Right atrium auricular region (tissue), 2 donors: ENCODE measurements at places on chromosomes 16 and 17.

DNA sequence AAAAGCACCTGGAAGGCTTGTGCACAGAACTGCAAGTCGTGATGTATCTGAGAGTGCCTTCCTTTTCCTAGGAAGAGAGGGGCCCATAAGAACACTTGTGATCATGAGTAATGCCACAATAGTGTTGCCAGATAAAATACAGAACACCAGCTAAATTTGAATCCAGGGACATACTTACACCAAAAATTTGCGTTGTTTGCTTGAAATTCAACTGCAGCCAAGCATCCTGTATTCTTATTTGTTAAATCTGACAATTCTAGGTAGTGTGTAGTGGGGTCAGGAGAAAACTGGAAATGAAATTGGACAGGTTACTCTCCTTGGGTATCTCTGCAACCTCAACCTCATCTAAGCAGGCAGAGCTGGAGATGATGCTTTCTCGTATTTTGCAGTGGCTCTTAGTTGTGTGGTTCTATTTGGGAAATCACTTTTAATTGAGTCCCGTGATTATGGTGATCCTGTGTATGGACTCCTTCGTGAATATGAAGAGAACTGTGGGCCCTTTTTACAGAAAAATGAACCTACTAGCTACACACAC lies 12.0 kb downstream of the SLC35B1 start:
- DNase-seq, result no peak

DNA sequence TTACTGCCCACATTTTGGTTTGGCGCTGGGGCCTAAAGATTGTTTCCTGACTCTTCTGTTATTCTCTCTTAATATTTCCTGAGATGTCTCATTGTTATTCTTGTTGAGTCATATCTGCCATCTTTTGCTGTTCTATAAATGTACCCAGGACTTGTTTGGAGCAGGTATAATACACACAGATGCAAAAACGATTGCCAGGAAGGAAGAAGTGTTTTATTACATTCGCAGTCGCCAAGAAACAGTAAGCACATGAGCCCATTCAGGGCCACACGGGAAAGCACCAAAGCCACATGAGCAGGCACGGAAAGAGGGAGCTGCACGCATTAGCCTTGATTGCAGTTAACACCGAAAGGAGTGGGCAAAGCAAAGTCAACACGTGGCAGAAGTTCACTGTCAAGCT lies 70.2 kb downstream of the ARHGAP44 start:
- no peak for DNase-seq

DNA sequence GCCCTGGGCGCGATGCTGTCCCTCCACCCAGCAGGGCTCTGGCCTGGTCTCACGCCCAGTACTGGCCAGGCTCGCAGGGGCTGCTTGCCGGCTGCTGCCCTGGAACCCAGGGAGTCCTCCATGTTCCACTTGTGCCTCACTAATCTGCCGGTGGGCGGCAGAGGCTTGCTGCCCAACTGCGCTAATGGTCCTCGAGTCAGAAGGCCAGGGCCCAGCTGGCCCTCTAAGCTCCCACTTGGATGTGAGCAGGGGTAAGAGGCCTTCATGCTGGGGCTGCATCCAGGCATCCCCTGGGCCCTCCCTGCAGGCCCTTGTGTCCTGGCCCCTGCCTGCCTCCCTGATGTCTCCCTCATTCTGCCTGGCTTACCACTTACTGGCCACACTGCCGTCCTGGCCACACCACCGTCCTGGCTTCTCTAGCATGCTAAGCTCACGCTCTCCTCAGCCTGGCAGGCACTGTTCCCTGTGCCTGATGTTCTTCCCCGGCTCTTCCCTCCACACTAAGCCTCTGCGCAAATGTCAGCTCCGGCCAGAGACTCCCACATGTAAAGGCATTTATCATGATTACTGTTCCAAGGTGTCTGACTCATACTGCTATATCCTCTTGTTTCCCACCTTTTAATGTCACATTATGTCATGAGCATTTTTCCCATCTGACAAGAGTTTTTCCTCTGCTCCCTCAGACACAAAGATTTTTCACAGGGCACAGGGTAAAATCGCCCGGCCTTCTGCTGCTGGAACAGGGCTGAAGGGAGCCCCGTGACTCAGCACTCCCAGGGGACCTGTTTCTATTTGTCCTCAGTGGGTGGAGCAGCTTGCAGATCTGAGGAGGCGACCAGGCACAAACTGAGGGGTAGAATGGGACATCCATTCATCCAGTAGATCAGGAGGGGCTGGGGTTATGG lies 15.9 kb downstream of the B9D1 start:
- peak; percentile 93 for DNase-seq

- no peak for DNase-seq
Observed at GRCh38 chr16:77788181-77789084, at the start of gene VAT1L. VAT1L (plus strand) TSS chr16:77788564; CDS start chr16:77788683, 119 bp downstream.

GRCh38 chr17:9307313-9307998 lies 268.2 kb downstream of the STX8 start:
- DNase-seq, result no peak

DNA sequence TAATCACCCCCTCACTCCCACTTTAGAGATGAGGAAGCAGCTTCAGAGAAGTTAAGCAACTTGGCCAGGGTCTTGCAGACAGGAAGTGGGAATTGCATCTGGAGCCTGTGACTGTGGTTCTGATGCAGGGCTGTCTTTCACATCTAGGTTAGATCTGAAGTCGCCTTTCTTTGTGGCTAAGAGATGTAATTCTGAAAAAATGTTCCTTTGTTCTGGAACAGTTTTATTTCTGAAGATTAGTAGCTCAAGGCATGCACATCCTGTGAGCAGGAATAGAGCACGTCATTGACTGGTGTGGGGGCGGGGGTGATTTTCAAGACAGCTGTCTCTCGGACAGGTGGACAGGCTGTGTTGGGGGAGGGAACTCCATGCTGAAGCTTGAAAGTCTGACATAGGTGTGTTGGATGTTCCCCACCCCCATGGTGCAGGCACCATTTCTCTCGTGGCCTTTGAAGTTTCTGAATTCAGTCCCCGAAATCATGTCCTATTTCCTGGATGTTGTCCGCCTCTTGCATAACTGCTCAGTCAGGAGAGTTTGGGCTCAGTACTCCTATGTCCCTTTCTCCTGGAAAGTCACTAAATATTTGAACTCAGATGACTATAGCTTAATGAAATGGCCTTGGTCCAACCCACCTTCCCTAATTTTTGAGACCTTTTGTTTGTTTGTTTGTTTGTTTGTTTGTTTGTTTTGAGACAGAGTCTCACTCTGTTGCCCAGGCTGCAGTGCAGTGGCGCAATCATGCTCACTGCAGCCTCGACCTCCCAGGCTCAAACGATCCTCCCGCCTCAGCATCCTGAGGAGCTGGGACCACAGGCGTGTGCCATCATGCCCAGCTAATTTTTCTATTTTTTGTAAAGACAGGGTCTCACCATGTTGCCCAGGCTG lies 21.0 kb upstream of the HERPUD1 start:
- DNase-seq, result peak; percentile 65

GRCh38 chr17:9020096-9020823 lies 1.1 kb upstream of the NTN1 start:
- DNase-seq, result peak; percentile 55

- no peak for DNase-seq
Observed at GRCh38 chr16:80105160-80105559, 435.6 kb upstream of the DYNLRB2 start.

DNA sequence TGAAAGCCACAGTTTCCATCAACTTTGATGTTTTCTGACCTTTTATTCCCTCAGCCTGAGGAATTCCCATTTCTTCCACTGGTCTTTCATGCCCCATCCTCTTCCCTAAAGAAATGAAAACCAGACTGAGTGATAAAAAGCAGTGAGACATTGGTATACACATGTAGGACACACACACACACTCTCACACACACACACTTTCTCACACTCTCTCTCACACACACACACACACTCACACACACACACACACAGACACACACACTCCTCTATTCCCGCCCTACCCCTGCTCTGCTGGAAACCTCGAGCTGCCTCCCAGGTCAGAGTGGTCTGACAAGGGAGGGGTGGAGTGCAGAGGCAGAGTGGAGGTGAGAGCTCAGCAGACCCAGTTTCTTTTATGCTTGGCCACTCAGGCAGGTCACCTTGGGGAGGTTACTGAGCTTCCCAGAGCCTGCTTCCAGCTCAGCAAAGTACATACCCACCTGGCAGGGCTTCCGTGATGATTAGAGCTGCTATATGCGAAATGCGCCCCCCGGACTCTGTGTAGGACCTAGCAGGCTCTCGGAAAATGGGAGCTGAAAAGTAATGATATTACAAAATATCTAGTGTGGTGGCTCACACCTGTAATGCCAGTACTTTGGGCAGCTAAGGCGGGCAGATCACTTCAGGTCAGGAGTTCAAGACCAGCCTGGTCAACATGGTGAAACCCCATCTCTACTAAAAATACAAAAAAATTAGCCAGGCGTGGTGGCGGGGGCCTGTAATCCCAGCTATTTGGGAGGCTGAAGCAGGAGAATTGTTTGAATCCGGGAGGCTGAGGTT lies 30.7 kb downstream of the CCR7 start:
- no peak for DNase-seq

DNA sequence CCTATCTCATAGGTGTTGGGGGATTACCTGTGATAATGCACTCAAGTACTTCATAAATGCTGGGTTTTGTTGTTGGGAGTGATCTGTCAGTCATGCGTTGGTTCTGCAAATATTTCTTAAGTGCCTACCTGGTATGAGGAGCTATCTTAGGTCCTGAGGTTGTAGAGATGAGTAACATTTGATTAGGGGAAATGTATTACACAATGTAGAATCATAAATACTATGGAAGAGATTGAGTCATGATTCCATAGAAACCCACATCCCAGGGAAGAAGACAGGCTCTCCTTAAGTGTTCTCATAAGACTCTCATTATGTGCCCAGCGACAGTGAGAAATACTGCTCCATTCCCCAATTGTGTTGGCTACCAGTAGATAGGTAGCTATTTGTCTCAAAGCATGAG lies 240.1 kb downstream of the FTO start:
- DNase-seq, result no peak

DNA sequence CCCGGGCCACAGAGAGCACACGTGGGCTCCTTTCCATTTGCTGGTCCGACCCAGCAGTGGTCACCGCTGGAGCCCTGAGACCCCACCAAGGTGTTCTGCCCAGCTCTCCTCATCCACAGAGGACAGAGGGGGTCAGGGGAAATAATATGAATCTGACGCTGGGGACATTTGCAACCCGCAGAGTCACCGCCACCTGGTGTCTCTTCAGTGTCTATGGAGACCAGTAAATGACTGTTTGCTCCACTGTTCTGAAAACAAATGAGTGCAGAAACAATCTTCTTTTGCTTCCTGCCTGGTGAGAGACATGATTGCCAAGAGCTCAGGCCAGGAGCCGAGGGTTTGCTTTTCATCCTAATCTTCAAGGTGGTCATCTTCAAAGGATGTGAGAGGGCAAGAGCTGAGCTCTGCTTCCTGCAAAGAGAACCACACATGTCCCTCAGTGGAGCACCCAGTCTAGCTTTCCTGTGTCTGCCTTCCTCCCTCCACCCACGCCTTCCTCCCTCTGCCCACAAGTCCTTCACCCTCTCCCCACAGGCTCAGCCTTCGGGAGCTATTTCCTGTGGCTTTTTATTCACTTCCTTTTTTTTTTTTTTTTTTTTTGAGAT lies 14.7 kb upstream of the KLHDC4 start:
- no peak for DNase-seq

- DNase-seq, result no peak
Observed at GRCh38 chr17:80432961-80433550, 18.1 kb downstream of the ENDOV start.

DNA sequence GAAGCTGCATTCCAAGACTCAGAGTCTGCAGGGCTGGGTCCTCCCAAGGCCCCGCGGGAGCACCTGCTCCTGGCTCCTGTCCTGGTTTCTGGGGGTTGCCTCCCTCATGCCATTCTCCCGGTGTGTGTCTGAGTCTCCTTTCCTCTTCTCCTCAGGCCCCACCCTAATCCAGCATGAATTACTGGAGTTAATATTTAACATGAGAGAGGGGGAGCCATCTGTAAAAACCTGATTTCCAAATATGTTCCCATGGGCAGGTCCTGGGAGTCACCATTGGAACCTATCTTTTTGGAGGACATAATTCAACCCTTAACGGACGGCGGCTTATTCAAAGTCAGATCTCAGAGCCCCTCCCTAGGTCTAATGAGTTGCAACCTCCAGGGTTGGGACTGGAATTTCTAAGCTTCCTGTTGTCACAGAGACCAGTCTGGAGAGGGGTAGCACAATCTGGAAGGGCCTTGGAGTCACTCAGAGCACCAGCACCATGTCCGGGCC lies 5.4 kb downstream of the C17orf99 start:
- no peak for DNase-seq

- DNase-seq, result no peak
Observed at GRCh38 chr16:86986809-86987487, 330.2 kb downstream of the C16orf95 start.

- DNase-seq, result peak; percentile 84
Observed at GRCh38 chr16:88773812-88774291, 11.2 kb downstream of the PIEZO1 start.

DNA sequence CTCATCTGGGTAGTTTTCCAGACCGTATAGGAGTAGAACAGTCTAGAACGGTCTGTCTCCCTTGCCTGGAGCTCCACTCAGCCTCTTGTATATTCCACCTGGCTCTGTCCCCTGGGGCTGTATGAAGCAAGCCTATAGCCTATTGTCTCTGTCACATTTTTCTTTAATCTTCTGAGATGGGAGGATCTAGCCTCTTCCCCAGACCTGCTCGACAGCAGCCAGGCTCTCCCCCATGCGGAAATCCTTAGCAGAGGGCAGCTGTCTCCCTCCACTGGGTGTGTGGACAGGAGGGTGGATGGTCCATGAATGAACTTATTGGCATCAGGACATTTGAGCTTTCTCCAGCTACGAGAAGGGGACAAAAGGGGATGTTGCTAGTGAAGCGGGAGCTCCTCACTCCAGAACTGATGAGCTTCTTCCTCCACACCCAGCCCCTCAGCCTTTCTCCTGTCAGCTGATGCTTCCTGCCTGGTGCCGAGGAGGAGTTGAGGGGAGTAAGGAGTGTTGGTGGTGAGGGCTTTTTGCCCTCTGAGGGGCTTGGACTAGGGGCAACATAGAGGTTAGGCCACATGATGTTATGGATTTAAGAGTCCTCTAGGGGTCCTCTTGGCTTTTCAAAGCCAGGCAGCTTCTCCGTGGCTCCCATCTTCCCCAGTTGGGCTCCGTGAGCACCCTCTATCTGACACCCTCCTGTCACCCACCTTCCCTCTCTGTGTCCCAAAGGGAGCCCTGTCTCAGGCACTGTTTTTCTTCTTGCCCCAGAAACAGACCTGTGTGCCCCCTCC lies 28.0 kb downstream of the ARHGAP23 start:
- no peak for DNase-seq

GRCh38 chr16:82996814-82997213 lies 370.0 kb downstream of the CDH13 start:
- DNase-seq, result no peak

- peak; percentile 60 for DNase-seq
Observed at GRCh38 chr16:57537581-57538234, 1.3 kb upstream of the CCDC102A start.
